ENCODE measurements at places on chromosomes 3 and 15. TPM values are rescaled to one million over a fixed set of nuclear protein-coding genes. Genes with fewer than 3 reads are reported as not detected.

GRCh38 chr3:190097617-190098016, 23.1 kb downstream of the P3H2 start:
- DNase-seq, result no peak

DNA sequence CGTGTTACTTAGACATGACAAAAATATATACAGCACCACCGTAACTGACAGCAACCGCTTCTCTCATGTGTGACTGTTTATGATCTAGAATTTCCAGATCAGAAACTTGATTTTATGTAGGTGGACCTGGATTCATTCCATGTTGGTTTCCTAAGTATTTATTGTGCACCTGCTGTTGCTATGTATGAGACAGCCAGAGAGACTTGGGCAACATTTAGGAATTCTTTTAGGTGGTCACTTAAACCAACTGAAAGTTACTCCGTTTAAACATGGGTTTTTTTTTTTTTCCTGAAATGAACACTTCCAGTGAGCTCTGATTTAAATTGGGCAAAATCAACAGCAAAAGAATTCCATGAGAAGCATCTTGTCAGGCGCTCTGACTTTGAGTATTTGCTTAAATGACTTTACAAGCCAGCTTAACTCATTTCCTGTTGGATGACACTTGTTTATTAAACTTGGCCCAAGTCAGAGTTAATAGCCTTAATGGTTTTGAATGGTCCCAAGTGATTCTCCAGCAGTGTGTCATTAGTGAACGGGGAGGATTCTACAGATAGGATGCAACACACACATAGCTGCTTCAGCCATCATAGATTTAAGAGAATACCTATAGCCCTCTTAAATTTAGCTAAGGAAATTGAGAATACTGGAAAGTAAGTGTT, 31.8 kb downstream of the MITF start:
- DNase-seq, result peak; percentile 44

The GALNT15 gene
- total RNA-seq, result 29.1 TPM

- DNase-seq, result no peak
Measured at GRCh38 chr3:40718681-40719080, 193.9 kb downstream of the ZNF621 start.

GRCh38 chr15:45892182-45892581, 257.4 kb downstream of the SQOR start:
- DNase-seq, result no peak

GRCh38 chr3:13665582-13666226, 116.8 kb downstream of the FBLN2 start:
- DNase-seq, result no peak

DNA sequence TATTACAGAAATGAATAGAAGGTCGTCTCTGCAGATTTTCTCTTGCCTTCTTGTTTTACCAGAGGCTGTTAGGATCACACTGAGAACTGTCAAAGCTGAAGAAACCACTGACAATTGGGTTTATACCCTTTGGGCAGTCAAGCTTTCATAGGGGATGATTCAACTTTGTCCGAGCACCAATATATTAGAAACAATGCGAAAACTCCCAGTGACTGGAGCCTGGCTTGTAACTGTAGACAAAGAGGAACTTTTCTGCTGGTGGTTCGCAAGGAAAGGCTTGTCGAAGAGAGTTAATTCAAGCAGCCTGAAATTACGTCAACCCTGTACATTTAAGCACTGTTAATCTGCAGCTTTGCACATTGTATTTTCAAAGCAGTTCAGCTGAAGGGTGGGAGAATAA, 193.2 kb upstream of the ZNF385D start:
- no peak for DNase-seq

DNA sequence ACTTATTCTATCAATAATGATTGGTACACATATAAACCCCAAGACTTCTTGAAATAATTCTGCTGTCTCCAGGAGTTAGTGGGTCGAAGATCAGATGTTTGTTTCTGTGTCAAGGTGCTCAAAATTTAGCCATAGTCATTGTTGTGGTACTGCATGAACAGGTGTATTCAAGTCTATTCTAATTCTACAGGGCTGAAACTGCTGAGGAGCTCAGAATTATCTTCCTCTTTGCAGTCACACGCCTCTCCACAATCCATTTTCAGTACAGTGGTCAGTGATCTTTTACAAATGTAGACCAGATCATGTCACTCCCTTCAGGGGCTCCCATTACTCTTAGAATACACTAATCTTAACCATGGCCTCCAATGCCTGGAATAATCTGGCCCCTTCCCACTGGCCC, 527.5 kb downstream of the NTRK3 start:
- no peak for DNase-seq

DNA sequence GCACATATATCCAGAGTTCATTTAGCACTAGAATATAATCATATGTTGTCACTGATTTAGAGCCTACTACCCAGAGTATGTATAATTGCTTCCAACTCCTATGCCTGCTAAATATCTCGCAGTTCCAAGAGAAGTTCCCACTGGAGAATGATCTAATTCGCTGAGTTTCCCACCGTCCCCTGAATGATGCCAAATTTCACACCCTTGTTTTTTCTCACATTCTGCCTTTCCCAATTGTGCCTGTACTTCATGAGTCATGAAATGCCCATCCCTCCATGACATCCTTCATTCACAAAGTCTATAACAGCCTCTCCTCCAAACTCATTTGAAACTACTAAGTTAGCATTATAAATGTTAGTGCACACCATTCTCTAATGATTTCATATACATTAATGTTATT, 177.2 kb downstream of the CBLB start:
- DNase-seq, result no peak

DNA sequence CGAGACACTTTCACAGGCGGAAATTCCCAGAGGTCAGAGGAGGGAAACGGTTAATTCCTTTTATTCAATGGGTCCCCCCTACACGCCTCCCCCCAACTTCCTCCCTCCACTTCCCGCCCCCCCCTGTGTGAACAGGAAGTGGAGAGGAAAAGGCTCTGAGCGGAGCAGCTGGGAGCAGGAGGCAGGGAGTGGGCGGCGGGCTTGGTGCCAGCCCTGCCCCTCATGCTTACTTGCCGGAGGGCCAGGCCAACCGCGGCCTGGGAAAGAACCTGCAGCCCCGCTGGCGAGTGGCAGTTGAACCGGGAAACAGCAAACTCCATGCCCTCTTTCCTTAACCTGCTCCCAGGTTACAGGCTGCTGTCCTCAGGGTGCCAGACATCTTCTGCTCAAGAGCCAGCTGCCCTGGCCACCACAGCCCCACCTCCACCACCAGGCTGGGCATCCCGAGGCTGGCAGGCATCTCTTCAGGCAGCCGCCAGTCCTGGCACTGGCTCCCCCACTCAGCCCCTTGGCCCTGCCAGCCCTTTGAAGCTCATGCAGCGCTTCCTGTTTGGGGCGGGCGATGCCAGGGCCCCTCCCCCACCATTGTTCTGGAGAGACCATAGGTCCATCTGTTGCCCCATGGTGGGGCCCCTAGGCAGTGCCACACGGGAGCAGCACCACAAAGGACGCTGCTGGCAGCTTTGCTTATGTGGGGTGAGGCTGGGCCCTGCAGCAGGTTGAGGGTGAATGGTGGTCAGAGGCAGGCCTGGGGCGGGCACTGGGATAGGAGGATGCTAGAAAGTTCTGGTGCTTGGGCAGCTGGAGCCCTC, 12.9 kb downstream of the VPS18 start:
- peak; percentile 93 for DNase-seq

DNA sequence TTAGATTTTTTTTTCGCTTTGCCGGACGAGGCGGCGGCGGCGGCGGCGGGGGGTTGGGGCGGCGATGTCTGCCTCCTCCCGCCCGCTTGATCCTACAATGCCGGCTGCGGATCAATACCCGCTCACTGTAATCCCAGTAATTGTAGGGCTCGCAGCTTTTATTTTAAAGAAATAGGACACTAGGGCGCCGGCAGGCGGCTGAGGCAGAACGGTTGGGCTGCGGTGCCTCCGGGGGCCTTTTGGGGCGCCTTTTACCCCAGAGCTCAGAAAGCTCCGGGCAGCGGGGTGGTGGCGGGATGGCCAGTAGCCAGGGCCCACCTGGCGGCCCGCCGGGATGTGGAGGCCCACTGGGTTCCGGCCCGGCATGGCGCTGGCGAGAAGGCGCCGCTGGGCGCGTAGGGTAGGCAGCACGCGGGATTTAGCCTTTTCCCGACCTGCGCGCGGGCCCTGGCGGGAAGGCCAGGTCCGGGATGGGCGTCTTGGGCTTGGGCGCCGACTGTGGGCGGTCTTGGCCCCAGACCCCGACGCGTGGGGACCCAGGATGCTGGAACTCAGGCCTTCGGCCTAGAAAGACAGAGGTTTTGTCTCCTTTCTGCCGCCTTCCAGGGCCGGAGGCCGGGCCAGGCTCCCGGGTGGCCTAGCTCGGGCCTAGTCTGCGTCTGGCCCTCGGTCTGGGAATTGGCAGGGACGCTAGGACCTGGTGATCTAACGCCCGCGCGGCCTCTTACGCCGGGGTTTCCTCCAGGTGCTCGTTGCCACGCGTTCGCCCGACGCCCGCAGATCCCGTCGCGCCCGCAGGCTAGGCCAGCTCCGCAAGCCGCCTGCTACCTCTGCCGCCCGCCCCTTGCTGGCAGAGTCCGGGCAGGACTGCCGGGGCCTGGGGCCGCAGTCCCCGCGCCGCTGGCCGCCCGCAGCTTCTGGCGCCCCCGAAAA, 15.5 kb upstream of the ONECUT1 start:
- DNase-seq, result no peak

- DNase-seq, result no peak
Measured at GRCh38 chr3:152309031-152309430, 40.3 kb downstream of the MBNL1 start.

DNA sequence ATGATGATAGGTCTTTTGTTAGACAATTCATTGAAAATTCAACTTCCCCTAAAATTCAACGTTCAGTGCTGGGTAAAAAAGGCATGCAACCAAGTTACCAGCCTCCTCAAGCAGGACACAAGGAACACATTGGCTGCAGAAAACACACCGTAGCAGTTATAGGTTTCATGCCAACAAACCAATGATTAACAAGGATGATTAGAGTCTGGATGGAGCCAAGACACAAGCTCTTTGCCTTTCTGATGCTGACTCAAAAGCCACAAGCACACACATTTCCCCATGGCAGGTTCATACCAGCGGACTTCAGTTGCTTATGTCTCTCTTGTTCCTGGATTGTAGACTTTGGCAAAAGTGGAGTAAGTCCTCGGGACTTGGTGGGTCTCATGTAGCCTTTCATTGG, 105.8 kb downstream of the DHX30 start:
- DNase-seq, result no peak

GRCh38 chr3:139928708-139929505, 6.1 kb upstream of the CLSTN2 start:
- DNase-seq, result no peak

The HGD gene
- not detected for total RNA-seq

The CA12 gene
- total RNA-seq, result 0.38 TPM

DNA sequence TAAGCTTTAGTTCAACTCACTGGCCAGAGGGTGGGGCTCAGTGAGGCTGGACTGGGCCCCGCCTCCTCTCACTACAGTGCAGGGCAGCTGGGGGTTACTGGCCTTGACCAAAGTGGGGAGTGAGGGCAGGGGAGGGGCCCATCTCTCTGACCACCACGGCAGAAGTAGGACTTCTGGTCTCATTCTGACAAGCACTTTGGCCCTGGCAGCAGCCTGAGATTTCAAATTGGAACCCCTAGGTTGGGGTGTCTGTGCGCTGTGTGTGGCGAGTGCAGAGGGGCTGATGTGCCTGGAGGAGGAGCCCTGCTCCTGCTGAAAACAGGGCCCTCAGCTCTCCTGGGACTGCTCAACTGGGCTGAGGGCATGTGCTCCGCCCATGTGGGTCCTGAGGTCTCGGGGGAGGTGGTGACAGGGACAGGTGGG, 60.3 kb upstream of the RPL32 start:
- no peak for DNase-seq

- no peak for DNase-seq
Measured at GRCh38 chr3:41848753-41849574, 112.9 kb downstream of the ULK4 start.

DNA sequence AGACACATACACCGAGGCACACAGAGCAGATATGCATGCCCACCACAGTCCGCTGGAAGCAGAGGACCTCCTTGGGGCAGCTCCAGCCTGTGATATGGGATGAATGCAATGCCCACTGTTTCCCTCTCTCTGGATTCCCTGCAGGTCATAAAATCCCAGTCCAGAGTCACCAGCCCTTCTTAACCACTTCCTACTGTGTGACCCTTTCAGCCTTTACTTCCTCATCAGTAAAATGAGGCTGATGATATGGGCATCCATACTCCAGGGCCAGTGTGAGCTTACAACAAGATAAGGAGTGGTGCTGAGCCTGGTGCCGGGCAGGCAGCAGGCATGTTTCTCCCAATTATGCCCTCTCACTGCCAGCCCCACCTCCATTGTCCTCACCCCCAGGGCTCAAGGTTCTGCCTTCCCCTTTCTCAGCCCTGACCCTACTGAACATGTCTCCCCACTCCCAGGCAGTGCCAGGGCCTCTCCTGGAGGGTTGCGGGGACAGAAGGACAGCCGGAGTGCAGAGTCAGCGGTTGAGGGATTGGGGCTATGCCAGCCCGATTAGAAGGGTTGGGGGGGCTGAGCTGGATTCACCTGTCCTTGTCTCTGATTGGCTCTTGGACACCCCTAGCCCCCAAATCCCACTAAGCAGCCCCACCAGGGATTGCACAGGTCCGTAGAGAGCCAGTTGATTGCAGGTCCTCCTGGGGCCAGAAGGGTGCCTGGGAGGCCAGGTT, at the start of gene GNAT1:
GNAT1 (plus strand) TSS at position 675 of the 725 bp plus-strand sequence. CDS start 116 bp downstream, outside the sequence.
- no peak for DNase-seq

The DCP1A gene
- total RNA-seq, result 12.3 TPM

DNA sequence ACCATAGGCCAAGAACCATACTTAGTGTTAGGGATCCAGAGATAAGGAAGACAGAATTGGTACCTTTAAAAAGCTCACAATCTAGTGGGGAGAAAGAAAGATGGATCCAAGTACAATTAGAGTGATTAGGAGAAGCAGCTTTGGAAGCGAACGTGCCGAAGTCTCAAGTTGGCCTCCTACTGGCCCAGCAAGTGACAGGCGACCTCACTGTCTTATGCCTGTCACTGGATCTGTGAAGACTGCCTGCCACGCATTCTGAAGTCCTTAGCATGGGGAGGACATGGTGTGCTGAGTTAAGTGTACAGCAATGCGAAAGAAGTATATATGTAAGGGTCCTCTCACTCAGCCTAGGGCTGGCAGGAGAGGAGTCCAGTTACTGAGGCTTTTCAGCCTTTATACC, 141.0 kb downstream of the GABRB3 start:
- no peak for DNase-seq

- DNase-seq, result no peak
Measured at GRCh38 chr3:12947504-12948369, 106.4 kb upstream of the RPL32 start.

The ROPN1 gene
- not detected for total RNA-seq

GRCh38 chr3:181326637-181327223, 337.2 kb upstream of the DNAJC19 start:
- peak; percentile 25 for DNase-seq

The ATP8B4 gene
- 2.0 TPM for total RNA-seq

The TLR9 gene
- not detected for total RNA-seq

DNA sequence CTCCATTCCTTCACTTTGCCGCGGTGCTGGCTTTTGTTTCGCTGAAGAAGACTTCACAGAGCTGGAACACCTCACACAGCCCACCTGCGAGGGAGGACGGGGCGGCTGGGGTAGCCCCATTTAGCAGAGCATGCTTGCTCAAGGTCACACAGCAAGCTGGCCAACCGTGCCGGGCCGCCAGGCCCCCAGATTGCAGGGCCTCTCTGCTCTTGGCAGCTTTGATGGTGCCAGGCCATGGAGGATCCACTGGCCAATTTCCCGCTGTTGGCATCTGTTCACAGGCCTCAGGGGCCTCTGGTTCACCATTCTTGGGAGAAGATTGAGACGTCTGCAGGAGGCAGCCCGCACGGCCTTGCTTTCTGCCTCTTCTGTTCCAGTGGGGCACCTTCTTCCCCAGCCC, 77.9 kb upstream of the LINGO1 start:
- no peak for DNase-seq

- DNase-seq, result no peak
Measured at GRCh38 chr3:27486336-27486735, 2.2 kb upstream of the SLC4A7 start.
